ENCODE measurements at places on chromosomes 11 and 22. TPM values are rescaled to one million over a fixed set of nuclear protein-coding genes. Genes with fewer than 3 reads are reported as not detected.

Gene SCGB1C1
- not detected for polyA plus RNA-seq

Gene MS4A2
- 0.07 TPM for polyA plus RNA-seq

- DNase-seq: no peak
These were observed 3.3 kb downstream of the TSPAN4 start for GRCh38 chr11:845872-846495.

- no peak for DNase-seq
These were observed 73.7 kb upstream of the NECTIN1 start for GRCh38 chr11:119802670-119803069.

GRCh38 chr22:40463017-40463631, 92.7 kb downstream of the SGSM3 start:
- no peak for DNase-seq

DNA sequence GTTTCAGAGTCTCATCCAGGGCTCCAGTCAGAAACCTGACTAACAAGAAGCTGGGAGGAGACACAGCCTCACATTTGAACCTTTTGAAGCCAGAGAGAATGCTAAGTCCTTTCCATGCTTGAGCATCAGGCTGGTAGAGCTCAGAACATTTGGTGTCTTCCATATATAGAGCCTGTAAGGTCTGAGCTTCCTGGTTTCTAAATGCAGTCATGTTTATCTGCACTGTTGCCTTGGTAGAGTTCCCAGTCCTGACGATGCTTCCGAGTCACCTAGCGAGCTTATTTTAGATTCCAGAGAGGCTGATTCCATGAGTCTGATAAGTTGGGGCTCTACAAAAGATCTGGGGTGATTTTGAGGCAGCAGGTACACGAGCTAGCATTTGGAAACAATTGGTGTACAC, 68.4 kb upstream of the SORL1 start:
- DNase-seq: no peak

DNA sequence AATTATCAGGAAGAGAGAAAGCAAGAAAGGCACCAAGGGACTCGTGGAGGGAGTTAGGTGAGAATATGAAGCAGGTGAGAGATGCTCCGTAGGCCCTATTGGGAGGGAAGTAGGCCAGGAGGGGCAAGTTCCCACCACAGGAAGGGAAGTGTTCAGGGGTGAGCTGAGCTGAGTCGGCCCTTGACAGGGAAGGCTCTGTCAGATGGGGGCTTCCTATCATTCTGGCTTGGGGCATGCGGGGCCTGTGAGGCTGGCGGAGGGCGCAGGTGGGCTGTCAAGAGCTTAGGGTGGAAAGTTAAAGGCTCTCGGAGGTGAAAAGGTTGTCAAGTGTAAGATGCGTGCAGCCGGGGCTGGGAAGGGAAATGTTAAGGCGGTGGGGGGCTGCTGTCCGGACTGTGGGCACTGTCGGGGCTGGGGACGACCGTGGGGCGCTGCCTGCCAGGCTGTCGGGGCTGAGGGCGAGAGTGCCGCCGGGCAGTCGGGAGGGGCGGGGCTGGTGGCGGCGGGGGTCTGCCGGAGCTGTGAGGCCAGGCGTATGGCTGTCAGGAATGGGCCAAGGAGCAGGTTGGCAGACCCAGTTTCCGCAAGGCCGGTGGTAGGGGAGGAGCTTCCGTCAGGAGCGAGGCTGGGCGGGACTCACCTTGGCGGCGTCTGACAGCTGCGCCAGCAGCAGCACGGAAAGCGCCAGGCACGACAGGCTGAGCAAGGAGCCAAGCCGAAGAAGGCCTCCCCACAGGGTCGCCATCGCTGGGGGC, 496 bp downstream of the TMEM9B start:
- DNase-seq: no peak

GRCh38 chr11:68641880-68642279, 42.5 kb upstream of the GAL start:
- DNase-seq: no peak

GRCh38 chr22:49687786-49688515, 139.7 kb downstream of the BRD1 start:
- no peak for DNase-seq

- DNase-seq: no peak
These were observed 30.0 kb upstream of the TCF20 start for GRCh38 chr22:42300259-42301076.
